Progenitor cell of endocrine pancreas (in vitro differentiated cells): ENCODE measurements at places on chromosomes 4 and X. TPM values are rescaled to one million over a fixed set of nuclear protein-coding genes. Genes with fewer than 3 reads are reported as not detected.

Gene GJB1
- 22.2 and 23.6 TPM in 2 replicates for total RNA-seq

Gene KCNIP4
- total RNA-seq = 0.27 and 0.43 TPM in 2 replicates

GRCh38 chr4:151987606-151988005 lies 226.8 kb upstream of the GATB start:
- no peaks in the 10 kb centered on the region for H3K36me3 ChIP-seq
- no peak for DNase-seq
- no peak overlapping the region for H3K27ac ChIP-seq
- no peak overlapping the region for H3K4me3 ChIP-seq
- peaks cover 3% of the 10 kb centered on the region for H3K27me3 ChIP-seq

GRCh38 chrX:14819769-14820168 lies 53.1 kb downstream of the FANCB start:
- H3K27me3 ChIP-seq = no peaks in the 10 kb centered on the region
- no peak overlapping the region for H3K4me3 ChIP-seq
- no peaks in the 10 kb centered on the region for H3K36me3 ChIP-seq
- DNase-seq = no peak

- no peak for DNase-seq
- H3K36me3 ChIP-seq = no peaks in the 10 kb centered on the region
- H3K27me3 ChIP-seq = no peaks in the 10 kb centered on the region
- peaks cover 8% of the 10 kb centered on the region for H3K4me1 ChIP-seq
- no peak overlapping the region for H3K27ac ChIP-seq
- H3K4me3 ChIP-seq = no peak overlapping the region
These were observed 79.7 kb upstream of the ELOVL6 start for GRCh38 chr4:110278127-110278526.

DNA sequence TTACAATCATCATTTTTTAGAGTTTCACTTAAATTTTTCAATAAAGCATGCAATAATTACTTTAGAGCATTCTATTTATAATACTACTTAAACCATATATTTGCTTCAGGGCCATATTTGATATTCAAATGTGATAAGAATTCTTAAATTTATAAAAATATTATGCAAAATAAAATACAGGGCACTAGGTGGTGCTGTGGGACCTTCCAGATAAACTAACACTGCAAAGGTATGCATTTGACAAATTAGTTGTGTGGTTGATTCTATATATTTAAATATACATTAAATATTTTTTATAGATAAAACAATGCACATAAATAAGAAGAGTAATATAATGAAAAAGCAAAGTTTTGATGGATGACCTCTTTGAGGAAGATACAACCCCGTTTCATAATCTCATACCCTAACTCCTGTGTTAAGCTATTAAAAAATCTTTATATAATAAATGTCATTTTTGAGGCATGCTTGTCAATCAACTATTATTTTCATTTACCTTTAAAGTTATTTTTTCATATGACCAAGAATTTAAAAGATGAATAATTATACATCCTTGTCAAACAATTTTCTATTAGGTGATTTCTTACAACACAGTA lies 128.4 kb downstream of the REELD1 start:
- DNase-seq = no peak
- H3K4me1 ChIP-seq = peaks cover 11% of the 10 kb centered on the region
- no peaks in the 10 kb centered on the region for H3K36me3 ChIP-seq
- no peak overlapping the region for H3K4me3 ChIP-seq
- H3K27me3 ChIP-seq = peaks cover 6% of the 10 kb centered on the region
- H3K27ac ChIP-seq = no peak overlapping the region

GRCh38 chrX:136863826-136864225 lies 16.7 kb downstream of the RBMX start:
- peaks cover 4% of the 10 kb centered on the region for H3K4me1 ChIP-seq
- no peaks in the 10 kb centered on the region for H3K27me3 ChIP-seq
- H3K36me3 ChIP-seq = peaks cover 25% of the 10 kb centered on the region
- no peak for DNase-seq
- H3K4me3 ChIP-seq = no peak overlapping the region

DNA sequence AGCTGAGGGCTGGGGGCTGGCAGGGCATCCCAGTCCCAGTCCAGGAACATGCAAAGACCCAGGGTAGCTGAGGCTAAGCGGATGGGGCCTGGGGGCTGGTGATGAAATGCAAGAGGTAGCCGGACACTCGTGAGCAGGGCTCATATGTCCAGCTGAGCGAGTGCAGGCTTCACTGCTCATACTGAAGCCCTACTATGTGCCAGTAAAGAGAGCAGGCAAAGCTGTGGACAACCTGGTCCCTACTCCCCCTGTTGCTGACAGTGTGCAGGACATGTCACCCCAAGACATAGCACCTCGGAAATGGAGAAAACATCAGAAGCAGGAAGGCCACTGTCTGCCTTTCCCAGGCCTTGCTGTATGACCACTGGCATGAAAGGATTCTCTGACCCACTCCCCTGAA lies 122.4 kb upstream of the STX18 start:
- no peak overlapping the region for H3K4me3 ChIP-seq
- peaks cover 15% of the 10 kb centered on the region for H3K4me1 ChIP-seq
- no peak overlapping the region for H3K27ac ChIP-seq
- peaks cover 23% of the 10 kb centered on the region for H3K27me3 ChIP-seq
- no peaks in the 10 kb centered on the region for H3K36me3 ChIP-seq

- H3K27me3 ChIP-seq = no peaks in the 10 kb centered on the region
- no peak overlapping the region for H3K27ac ChIP-seq
- H3K36me3 ChIP-seq = no peaks in the 10 kb centered on the region
- no peak for DNase-seq
- no peaks in the 10 kb centered on the region for H3K4me1 ChIP-seq
These were observed 17.7 kb downstream of the STPG2 start for GRCh38 chr4:98125585-98125984.

GRCh38 chr4:120018786-120019185 lies 47.9 kb downstream of the MAD2L1 start:
- peaks cover 4% of the 10 kb centered on the region for H3K36me3 ChIP-seq
- DNase-seq = no peak
- H3K4me3 ChIP-seq = no peak overlapping the region
- peaks cover 15% of the 10 kb centered on the region for H3K4me1 ChIP-seq

DNA sequence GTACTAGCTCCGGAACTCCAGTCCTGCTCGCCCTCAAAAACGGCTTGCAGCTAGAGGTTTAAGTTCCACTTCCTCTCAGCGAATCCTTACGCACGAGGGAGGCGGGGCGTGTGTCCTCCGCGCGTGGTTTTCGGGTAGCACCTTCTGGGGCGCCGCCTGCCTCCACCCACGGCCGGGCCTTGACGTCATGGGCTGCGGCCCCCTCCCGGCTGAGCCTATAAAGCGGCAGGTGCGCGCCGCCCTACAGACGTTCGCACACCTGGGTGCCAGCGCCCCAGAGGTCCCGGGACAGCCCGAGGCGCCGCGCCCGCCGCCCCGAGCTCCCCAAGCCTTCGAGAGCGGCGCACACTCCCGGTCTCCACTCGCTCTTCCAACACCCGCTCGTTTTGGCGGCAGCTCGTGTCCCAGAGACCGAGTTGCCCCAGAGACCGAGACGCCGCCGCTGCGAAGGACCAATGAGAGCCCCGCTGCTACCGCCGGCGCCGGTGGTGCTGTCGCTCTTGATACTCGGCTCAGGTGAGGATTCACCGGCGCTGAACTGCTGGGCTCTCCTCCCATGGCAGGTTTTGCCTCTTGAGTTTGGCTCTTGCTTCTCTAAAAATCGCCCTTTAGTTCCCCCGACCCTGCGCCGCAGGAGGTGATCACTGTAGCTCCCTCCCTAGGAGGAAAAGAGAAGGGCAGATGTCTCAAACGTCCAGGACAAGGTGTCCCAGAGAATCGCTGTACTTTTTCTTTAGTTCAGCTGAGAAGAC lies at the start of gene AREG:
Gene AREG (plus strand): TSS at position 246 of the 752 bp plus-strand sequence. CDS start 210 bp downstream, at position 456.
- H3K4me1 ChIP-seq = peaks cover 4% of the 10 kb centered on the region
- H3K27me3 ChIP-seq = peaks cover 40% of the 10 kb centered on the region
- H3K27ac ChIP-seq = peak within 1 kb of the TSS; percentile 59
- DNase-seq = peak; percentile 37
- peak within 1 kb of the TSS; percentile 79 for H3K4me3 ChIP-seq

DNA sequence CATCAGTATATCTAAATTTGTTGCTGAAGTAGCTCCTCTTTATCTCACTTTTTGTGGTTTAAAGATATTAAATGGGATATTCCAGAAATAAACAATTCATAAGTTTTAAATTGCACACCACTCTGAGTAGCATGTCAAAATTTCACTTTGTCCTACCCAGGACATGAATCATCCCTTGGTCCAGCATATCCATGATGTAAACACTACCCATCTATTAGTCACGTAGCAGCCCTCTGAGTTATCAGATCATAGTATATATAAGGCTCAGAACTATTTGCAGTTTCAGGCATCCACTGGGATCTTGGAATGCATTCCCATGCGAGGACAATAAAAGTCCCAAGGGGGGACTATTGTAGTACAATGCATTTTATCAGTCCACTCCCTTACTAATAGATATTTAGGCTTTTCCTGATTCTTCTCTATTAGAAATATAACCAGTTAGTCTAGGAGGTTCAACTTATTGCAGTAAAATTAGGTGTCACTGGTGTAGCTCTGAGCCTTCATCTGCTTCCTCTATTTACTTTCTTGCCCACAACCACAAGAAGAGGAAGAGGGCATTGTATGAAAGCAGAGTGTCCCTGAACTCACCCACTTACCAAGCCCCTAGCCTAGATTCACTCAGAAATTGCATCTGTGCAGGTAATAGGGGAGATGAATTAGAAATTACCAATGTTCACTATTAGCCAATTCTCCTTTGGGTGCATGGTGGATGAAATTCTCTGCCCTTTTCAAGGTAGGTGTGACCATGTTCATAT lies 409.8 kb upstream of the GALNT7 start:
- DNase-seq = no peak
- no peaks in the 10 kb centered on the region for H3K27me3 ChIP-seq
- no peak overlapping the region for H3K4me3 ChIP-seq
- H3K27ac ChIP-seq = no peak overlapping the region
- H3K4me1 ChIP-seq = peaks cover 17% of the 10 kb centered on the region

GRCh38 chr4:14568351-14568750 lies 433.9 kb upstream of the CPEB2 start:
- H3K4me1 ChIP-seq = no peaks in the 10 kb centered on the region
- H3K4me3 ChIP-seq = no peak overlapping the region
- H3K36me3 ChIP-seq = no peaks in the 10 kb centered on the region
- DNase-seq = no peak
- no peak overlapping the region for H3K27ac ChIP-seq

- H3K27me3 ChIP-seq = no peaks in the 10 kb centered on the region
- no peaks in the 10 kb centered on the region for H3K4me1 ChIP-seq
- no peak for DNase-seq
- no peak overlapping the region for H3K27ac ChIP-seq
- H3K4me3 ChIP-seq = no peak overlapping the region
These were observed 63.5 kb downstream of the GEMIN8 start for GRCh38 chrX:13966071-13966792.
